ENCODE measurements at places on chromosomes 5 and 9. TPM values are rescaled to one million over a fixed set of nuclear protein-coding genes. Genes with fewer than 3 reads are reported as not detected.

The PRSS3 gene
- 244 TPM for total RNA-seq

The CCDC171 gene
- total RNA-seq: 3.2 TPM

The PROP1 gene
- not detected for total RNA-seq

The TRMO gene
- 15.0 TPM for total RNA-seq

The CAVIN4 gene
- 0.18 TPM for total RNA-seq

The GLRA1 gene
- total RNA-seq: not detected

The MTMR12 gene
- 25.5 TPM for total RNA-seq

The CBY3 gene
- not detected for total RNA-seq

The NR5A1 gene
- not detected for total RNA-seq

The LPAR1 gene
- 25.7 TPM for total RNA-seq

The GZMA gene
- total RNA-seq: 3.9 TPM

The IL7R gene
- 12.0 TPM for total RNA-seq

The GPR150 gene
- total RNA-seq: 0.45 TPM

Data from left colon (tissue), 2 donors.